Stimulated activated CD8-positive, alpha-beta memory T cell treated with anti-CD3 and anti-CD28 coated beads, Interleukin-12 subunit alpha, Interleukin-12 subunit beta, amount 100 ng/mL, for 4 hours (primary cell): ENCODE measurements at places on chromosomes 6 and 20.

DNA sequence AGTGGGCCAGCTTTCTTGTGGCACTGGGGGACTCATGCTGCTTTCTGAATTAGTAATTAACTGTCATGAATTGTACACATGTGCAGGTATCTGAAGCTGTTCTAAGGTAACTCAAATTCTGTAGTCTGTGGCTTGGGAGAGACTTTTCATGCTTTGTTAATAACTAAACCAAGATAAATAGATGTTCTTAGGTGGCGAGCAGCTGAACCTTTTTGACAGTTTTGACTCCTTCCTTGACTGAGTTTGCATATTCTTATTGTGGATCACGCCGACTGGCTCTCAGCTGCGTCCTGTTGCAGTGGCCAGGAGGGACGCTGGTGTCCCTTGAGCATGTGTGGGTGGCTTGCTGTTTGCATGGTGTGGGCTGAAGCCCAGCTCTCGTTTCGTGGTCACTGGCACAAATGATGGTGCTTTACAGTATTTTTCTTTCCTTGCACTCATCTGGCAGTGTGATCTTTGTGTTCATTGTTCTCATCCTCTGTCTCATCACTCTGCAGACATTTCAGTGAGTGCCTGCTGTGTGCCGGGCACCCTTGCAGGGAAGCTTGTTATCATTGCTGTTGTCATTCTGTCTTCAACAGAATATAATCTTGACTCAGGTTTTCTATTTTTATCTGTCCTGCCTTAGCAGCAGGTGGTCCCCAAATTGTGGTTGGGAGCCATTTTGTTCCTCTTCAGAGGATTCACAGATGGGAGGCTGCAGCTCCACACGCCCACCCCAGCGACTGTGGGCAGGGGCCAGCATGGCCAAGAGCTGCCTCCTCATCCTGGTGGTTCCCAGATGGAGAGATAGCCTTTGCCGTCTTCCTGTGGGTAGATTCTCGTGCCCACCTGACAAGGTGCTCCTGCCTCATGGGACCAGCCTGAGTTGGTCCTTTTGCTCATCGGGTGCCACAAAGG lies 39.6 kb downstream of the DUSP22 start:
- DNase-seq: no peak

DNA sequence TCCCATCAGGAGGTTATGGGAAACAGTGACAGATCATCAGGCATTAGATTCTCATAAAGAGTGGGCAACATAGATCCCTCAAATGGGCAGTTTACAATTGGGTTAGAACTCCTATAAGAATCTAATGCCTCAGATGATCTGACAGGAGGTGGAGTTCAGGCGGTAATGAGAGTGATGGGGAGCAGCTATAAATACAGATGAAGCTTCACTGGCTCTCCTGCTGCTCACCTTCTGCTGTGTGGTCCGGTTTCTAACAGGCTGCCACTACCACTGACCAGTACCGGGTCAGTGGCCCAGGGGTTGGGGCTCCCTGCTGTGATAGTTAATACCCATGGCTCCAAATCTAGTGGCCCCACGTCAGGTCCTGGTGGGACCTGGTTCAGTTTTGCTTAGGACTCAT lies 135.7 kb downstream of the OR2B2 start:
- no peak for DNase-seq

- no peak for DNase-seq
These were observed 16.4 kb downstream of the VNN2 start for GRCh38 chr6:132741281-132741680.

- no peak for DNase-seq
These were observed 3.0 kb downstream of the SLC22A1 start for GRCh38 chr6:160124605-160125004.
